ENCODE measurements at places on chromosomes 2 and 18.

- DNase-seq: peak; percentile 74
These were observed at the start of gene MGAT4A for GRCh38 chr2:98731041-98731893. TSS of gene MGAT4A (minus strand) at chr2:98731132. CDS start at chr2:98726332, 4,800 bp downstream.

DNA sequence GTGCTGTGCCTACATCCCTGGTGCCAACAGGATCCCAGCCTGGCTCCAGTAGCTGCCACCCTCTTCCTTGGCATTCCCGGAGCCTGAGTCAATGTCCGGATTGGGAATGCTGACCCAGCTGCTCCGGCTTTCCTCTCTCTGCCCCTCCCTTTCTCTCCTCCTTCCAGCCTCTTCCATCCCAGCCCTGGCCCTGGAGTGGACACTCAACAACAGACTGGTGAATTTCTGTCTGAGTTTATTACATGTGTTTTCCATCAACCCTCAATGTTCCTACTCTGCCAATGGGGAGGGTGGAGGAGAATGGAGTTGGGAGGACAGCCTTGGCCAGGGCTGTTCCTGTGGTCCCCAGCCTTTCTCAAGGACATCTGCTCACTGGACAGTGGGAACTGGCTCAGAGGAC lies 917 bp upstream of the PRKAG3 start:
- DNase-seq: no peak

DNA sequence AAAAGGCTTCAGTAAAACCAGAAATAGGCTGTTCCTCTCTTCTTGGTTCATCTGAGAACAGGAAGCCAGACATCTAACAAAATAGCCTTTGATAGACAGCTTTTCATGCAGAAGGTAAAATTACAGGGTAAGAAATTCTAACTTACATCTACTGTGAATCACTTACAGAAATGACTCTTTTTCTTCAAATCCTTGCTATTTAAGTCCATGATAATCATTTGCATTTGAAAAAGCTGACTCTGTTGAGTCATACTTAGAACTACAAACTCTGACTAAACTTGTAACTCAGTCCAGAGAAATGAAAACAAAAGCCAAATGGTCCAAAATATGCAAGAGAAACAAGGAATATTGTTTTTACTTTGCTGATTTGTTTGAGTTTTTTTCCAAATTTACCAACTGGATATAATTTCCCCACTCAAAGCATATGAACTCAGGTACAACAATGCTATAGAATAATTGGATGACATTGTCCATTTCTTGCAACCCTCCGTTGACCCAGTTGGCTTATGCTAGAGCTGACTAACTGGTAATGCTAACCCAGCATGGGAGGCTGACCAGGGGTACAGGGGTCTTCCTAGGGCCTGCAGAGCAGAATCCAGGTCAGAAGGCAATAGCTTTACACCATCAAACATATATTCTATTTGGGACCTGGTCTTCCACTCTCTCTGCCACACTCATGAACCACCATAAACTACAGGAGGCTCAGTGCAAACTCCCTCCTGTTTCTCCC lies 18.8 kb upstream of the MREG start:
- no peak for DNase-seq

GRCh38 chr18:63253014-63253413 lies 66.6 kb downstream of the BCL2 start:
- no peak for DNase-seq

DNA sequence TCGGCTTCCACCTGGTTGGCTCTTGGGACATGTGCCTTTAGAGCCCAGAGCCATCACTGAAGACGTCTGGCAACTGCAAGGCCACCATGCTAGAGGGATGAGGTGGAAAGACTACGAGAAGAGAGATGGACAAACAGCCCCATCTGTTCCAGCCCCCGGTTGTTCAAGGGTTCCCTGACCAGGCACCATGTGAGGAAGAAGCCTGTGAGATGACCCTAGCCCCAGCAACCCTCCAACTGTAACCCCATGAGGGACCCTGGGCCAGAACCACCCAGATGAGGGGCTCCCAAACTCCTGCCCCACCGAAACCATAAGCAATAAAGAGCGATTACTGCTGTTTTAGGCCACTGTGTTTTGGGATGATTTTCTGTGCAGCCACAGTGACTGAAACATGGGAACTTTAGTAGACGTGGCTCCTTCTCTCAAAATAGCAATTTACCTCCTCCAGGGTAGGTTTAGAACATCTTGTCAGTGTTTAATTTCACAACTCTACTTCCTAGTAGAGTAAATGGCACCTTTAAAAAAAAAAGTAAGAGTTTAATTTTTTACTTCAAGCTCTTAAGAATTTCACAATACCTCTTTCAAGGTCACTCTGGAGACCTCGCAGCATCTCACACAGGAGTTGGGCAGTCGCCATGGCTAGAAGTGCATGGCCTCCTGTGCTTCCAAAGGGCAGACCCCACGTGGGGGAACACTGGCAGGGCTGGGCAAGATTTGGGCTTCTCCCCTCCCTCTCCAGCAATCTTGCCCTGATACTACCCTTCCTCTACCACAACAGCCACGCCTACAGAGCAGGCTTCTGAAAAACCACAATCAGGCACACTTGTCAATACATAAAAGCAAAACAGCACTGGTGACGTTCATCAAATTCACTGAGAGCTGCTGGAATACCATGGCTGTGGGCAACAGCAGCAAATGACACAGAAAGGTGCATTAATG lies 48.8 kb downstream of the TMEM163 start:
- peak; percentile 56 for DNase-seq

DNA sequence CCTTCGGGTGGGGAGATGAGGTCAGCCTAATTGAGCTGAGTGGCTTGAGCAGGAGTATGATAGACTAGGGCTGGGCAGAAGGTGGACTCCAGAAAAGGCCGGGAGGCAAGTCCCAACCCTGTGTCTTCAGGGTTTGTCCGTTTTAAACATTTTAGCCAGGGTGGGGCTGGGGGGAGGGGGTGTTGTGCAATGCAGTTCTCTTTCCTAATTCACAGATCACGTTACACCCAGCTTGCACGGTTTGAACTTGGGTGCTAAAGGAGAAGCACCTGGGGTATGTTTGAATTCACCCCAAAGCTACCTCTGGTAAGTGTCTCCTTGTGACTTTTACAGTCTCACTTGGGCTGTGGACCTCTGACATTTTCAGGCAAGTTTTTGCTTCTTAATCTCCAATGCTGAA lies 233.3 kb downstream of the AGAP1 start:
- no peak for DNase-seq

DNA sequence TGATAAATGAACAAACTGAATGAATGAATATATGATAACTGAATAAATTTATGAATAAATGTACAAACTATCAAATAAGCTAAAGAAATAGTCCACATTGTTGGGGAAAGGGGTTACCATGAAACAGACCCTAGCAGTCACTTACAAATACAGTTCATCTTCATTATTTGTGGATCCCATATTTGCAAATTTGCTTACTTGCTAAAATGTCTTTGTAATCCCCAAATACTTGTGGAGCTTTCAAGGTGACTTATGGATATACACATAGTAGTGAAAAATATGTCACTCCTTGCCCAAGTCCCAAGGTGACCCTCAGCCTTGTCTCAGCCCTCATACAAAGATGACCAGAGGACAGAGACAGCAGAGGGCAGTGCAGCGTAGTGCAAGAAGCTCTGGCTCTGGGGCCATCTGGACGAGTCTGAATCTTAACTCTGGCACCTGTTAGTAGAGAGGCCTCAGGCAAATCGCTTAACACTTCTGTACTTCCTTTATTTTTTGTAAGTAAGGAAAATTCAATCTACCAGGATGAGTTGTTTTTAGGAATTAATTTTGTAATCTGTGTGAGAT lies 3.1 kb downstream of the PAIP2B start:
- no peak for DNase-seq

DNA sequence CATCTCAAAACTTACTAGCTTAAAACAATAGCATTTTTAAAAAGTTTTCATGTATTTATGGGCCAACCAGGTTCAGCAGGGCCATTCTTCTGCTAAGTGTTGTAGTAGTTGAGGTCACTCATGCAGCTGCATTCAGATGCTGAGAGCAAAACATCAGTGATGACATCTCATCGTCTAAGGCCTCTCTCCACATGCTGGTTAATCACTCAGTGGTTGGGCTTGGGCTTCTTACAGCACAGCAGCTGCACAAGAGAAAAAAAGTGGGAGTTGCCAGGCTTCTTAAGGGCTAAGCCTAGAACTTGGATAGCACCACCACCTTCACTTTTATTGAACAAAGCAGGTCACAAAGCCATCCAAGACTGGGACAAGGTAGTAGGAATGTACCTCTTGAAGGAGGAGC lies 190.3 kb downstream of the IRS1 start:
- no peak for DNase-seq

- DNase-seq: no peak
These were observed 142.6 kb downstream of the HDAC4 start for GRCh38 chr2:239258248-239258647.

GRCh38 chr2:159204381-159205144 lies 81.9 kb downstream of the WDSUB1 start:
- DNase-seq: no peak

DNA sequence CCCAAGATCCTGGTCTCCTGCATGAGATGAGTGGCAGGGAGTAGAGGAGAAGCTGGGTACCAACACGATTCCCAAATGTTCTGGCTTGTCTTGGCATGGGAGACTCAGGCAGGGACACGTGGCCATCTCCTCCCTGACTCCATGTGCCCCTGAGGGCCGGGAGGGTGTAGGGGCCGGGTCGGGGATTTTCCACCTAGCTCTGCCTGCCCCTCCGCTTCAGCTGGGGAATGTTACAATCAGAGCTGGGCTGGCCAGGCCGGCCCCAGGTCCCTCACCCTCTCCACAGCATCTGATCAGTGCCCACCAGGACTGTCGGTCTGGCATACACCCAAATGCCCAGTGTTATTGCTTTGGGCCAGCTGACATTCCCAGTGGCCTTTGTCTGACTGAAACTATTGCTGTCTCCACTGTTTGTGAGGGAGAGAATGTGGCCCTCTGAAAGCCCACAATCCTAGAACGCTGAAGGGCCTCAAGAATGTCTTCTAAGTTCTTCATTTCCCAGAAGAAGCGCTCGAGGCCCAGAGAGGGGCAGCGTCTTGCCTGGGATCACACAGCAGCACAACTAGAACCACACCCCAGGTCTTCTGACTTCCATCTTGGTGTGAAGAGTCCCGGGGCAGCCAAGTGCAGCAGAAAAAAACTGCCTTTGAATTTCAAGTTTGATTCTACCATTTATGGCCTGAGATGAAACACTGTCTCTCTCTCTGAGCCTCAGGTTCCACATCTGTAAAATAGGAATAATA lies 23.2 kb downstream of the KCNK3 start:
- no peak for DNase-seq

GRCh38 chr2:171651667-171652415 lies 35.4 kb upstream of the DYNC1I2 start:
- no peak for DNase-seq

GRCh38 chr18:12960395-12960794 lies 12.6 kb downstream of the SEH1L start:
- no peak for DNase-seq

- no peak for DNase-seq
These were observed 36.1 kb downstream of the MROH2A start for GRCh38 chr2:233814056-233814835.

DNA sequence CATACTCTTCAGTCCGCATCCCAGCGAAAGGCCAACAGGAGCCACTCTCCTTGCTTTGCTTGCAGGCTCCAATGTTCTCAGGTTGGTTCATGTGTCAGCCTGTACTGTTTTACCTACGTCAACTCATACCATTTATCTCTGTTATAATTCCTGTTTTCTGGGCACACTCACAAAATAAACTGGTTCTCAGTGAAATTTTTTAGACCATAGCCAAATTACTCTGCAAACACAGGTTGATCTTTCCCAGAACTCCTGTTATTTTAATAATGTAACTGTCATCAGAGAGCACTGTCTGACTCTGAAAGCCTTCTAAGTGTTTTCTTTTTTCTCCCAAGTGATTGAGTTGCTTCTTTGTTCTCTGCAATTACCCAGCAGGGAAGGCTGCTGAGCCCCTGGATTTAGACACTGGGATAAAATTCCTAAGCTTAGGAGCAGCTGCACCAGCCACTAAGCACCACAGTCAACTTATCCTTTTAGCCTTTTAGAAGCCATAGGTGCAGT lies 111.6 kb upstream of the PIEZO2 start:
- no peak for DNase-seq

DNA sequence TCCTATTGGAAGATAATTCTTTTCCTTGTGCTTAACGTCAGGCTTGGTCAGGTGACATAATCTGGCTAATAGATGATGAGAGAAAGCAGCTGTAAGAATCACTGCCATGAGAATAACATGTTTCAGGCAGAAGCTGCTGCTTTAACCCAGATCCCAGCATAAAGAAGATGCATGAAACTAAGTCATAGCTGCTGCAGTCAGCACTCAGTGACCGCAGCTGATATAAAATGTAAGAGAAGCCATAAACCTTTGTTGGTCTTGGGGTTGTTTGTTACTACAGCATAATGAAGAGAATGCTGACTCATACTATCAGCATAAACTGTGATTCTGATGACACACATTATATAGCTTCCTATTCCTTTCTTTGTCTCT lies 274.3 kb upstream of the TRIB2 start:
- no peak for DNase-seq

GRCh38 chr18:13450289-13451212 lies 232.0 kb downstream of the LDLRAD4 start:
- no peak for DNase-seq

DNA sequence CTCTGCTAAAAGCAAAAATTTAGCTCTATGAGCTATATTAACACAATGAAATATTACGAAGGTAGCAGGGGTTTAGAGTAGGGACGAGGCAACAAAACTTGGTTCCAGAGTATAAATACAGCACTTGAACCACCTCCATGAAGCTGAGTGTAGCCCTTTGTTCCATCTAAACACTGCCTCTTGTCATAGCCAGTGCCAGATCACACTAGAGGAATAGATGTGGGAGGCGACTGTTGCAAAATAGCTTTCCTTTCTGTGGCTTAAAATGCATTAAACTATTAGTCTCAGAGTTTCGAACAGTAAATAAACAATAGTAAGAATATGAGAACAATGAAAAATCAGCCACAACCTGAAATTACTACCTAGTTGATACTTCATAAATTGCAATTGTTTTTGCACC lies 29.8 kb downstream of the PIEZO2 start:
- DNase-seq: no peak

- no peak for DNase-seq
These were observed 196.0 kb downstream of the LNPK start for GRCh38 chr2:175806125-175806490.

- no peak for DNase-seq
These were observed 25.2 kb upstream of the REL start for GRCh38 chr2:60855989-60856669.

- no peak for DNase-seq
These were observed 160.8 kb upstream of the AGAP1 start for GRCh38 chr2:235333076-235333475.

- DNase-seq: no peak
These were observed 221.7 kb downstream of the CD226 start for GRCh38 chr18:69725855-69726508.

- no peak for DNase-seq
These were observed 80.6 kb downstream of the CLIP4 start for GRCh38 chr2:29195796-29196195.

GRCh38 chr2:232635820-232636219 lies 2.4 kb downstream of the EFHD1 start:
- no peak for DNase-seq
